ENCODE measurements at places on chromosomes 12 and 14.

DNA sequence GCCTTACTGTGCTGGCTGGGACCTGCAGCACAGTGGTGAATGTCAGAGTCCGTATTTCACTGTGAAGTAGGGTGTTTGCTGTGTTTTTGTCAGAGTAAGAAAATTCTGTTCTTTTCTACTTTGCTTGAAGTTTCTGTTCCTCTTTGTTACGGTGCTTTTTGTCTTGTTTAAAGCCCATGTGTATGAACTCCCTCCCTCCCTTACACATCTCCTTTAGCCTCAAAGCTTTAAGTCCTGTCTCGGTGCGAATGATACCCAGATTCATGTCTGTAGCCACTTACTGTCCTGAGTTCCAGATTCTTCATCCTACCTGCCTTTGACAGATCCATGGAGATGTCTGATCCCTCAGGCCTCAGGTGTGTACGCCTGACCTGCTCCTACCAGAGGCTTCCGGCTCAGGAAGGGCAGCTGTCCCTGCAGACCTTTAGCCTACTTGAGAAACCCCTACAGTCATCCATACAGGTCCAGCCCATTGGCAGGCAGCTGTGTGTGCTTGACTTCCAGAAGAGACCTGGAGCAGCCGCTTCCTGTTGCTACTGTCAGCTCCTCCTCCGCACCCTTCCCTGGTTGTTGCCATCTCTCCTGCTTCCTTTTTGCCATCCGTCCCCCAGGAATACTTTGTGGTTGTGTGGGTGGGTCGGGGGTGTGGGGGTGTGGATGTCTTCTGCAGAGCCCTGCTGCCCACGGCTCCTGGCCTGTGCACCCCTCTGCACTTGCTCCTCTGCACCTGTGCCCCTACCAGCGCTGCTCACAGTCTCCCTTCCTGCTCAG lies 72.9 kb downstream of the DDX51 start:
- DNase-seq = no peak

DNA sequence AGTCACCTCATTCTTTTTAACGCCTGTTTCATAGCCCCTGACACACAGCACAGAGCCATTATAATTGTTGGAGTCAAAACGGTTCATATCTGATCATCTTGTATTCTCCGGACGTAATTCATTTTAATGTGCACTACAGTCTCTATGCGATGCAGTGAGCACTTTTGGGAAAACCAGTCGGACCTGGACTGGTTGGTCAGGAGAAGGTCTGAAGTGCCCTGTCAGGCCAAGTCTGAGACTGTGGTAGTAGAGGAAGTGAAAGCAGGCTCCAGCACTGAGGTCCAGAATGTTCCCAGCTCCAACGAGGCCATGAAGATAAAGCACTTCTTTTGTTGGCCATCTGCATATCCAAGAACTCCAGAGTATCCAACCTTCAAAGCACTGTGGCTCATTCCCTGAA lies 117.1 kb upstream of the NCOR2 start:
- no peak for DNase-seq

DNA sequence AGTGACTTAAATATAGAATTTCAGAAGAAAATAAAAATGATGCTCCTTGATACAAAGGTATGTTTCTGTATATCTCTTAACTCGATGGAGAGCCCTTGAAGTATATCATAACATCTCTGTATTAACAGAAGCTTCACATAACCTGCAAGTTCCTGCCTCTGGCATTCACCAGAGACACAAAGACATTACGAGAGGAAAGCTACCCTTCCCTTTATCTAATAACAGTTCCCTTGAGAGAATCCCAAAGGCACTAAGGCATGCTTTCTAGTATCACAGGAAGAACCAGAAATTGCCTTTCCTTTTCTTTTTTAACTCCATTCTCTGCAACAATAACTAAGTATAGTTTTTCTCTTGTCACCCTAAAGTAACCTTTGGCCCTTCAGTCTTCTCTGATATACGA lies 164.5 kb downstream of the MGAT4C start:
- DNase-seq = no peak

DNA sequence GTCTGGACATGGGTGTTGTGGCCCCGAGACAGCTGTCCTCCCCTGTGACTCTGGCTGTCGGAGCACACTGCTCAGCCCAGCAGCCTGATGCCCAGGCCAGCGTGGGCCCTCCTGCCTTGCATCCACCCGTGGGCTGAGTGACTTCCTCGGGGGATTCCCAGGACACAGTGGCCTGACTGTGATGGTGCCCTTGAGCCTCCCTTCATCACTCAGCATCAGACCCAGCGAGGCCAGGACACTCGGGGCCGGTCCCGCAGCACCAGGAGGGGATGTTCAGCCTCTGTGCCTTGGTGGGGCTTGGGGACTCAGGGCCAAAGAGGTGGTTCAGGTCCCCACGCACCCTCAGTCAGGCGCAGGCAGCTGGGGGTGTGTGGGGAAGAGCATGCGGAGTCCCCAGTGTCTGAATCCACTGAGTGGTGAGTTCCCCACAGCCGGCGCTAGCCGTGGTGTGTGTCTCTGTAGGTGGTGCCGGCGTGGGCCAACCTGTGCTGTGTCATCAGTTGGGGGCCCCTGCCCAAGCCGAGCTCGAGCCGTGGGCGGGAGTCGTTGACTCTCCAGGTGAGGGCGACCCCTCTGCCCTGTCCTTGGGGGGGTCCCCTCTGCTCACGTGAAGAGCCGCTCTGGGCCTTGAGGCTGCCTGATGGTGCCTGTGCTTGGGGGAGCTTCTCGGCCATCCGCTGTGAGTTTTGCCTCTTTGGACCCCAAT lies 185.8 kb downstream of the ADGRD1 start:
- DNase-seq = no peak

GRCh38 chr12:76173756-76174155 lies 89.3 kb upstream of the NAP1L1 start:
- no peak for DNase-seq

GRCh38 chr14:54440476-54440872 lies 700 bp downstream of the CNIH1 start:
- DNase-seq = peak; percentile 43

DNA sequence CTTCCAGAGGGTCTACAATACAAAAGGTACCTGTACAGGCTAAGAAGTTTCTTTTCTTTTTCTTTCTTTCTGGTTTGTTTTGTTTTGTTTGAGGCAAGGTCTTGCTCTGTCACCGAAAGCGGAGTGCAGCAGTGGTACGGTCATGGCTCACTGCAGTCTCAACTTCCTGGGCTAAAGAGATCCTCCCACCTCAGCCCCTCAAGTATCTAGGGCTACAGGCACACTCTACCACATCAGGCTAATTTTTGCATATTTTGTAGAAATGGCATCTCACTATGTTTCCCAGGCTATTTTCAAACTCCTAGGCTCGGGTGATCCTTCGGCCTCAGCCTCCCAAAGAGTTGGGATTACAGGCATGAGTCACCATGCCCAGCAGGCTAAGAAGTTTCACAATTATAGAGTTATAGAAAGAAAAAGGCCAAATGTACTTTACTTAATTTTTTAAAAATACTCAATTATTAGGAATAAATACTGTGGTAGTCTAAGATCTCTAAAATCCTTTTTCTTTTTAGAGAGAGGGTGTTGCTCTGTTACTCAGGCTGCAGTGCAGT lies 3.0 kb upstream of the PIGH start:
- no peak for DNase-seq

GRCh38 chr14:101301011-101301410 lies 260.3 kb upstream of the DIO3 start:
- DNase-seq = no peak

DNA sequence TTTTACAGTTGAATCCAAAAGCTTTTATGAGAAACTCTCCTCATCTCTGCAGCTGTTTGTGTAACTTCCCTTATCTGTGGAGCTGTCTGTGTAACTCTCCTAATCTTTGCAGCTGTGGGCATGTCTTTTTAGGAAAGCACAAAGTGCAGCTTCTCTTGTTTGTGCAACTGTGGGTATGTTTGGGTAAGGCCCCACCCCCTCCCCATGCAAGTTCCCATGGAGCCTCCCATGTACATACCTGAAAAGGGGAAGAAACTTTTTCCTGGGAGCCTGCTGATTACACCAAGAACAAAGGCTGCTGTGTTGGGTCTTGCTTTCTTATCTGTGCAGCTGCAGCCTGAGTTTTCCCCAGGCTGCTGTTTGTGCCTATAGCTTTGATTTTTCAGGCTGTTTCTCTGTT lies 42.7 kb upstream of the CDKN3 start:
- DNase-seq = peak; percentile 89

DNA sequence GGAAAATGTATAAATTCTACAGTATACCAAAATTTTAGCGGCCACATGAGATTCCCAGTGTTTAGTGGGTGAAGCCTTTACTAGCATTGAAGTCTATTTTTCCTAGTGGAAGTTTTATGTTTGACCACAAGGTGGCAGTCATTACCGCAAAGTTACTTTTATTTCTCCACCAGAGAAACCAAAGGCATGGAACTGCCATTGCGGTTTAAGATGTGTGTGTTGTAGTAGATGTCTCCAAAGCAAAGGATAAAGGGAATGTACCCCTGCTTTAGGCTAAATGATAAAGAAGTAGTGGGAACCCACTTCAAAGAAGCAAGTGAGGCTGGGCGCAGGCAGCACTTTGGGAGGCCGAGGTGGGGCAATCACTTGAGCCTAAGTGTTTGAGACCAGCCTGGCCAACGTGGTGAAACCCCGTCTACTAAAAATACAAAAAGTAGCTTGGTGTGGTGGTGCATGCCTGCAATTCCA lies 140.5 kb downstream of the PRKCH start:
- peak; percentile 68 for DNase-seq

- DNase-seq = no peak
These were observed 169.3 kb downstream of the KTN1 start for GRCh38 chr14:55749201-55749812.

GRCh38 chr12:24562771-24563431 lies 386.0 kb downstream of the BCAT1 start:
- peak; percentile 24 for DNase-seq

GRCh38 chr14:39158222-39158858 lies 11.8 kb downstream of the TRAPPC6B start:
- DNase-seq = no peak

- no peak for DNase-seq
These were observed 120.7 kb upstream of the PTPRB start for GRCh38 chr12:70757830-70758493.

- DNase-seq = no peak
These were observed 53.2 kb downstream of the GALNT16 start for GRCh38 chr14:69313176-69313575.

GRCh38 chr12:124477107-124477915 lies 90.1 kb downstream of the NCOR2 start:
- no peak for DNase-seq

GRCh38 chr14:105116451-105117256 lies 51.4 kb upstream of the GPR132 start:
- no peak for DNase-seq

DNA sequence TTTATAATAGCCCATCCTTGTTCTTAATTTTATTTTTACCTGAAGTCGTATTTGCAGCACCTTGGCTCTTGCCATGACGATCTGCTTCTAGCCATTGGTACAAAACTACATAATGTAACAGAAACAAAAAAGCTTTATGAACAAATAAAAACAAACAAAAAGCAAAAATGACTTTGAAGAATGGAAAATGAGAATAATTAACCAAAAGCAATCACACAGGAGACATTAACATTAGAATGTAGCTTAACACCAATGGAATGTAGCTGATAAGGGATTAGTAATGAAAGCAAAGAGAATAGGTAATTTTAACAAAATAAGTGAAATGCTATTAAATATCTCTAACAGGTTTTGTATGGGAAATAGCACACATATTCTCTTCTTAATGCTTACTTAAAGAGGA lies 91.4 kb downstream of the DENND5B start:
- DNase-seq = no peak

GRCh38 chr12:9667403-9668160 lies 1.9 kb upstream of the CLEC2D start:
- no peak for DNase-seq

DNA sequence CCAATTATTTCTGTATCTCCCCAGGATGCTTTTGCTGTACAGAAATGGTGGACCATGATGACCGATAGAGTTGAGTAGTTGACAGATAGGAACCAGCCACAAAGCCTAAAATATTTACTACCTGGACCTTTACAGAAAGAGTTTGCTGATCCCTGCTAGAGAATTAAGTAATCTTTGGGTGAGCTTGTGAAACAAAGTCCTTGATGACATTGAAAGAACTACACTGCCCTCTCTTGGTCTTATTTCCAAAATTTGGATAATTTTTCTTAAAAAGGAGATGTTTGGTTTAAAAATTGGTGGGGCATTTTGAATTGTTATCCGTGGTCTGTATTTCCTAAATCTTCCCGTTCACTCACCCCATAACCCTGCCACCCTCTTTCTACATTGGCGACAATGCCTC lies 13.7 kb upstream of the TCTN1 start:
- peak; percentile 75 for DNase-seq

DNA sequence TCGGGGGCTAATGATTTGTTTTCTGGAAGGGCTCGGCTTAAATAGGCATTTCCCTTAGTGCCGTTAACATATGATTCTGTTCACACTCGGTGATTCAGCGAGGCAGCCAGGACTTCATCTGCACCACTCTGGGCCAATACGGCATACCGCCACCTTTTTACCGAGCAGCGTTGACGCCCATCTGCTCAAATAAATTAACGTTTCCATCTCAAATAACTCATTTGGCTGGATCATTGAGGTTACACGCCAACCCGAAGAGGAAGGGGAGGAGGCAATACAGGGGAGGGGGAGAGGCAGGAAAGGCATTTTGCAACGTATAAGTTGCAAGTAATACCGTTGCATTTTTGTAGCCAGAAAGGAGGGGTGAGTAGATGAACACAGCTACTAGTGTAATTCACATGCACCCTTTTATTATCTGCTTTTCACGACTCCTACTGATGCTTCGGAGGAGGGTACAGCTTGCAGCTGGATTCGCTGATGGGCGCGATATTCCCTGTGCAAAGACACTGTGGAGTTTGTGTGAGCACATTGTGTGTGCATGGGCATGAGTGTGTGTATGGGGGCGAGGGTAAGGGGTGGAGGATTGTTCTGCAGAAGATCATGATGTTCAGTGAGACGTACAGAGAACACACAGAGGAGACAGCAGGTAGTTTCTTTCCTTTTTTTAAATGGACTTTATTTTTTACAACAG lies 45.9 kb downstream of the MAP1LC3B2 start:
- DNase-seq = no peak

DNA sequence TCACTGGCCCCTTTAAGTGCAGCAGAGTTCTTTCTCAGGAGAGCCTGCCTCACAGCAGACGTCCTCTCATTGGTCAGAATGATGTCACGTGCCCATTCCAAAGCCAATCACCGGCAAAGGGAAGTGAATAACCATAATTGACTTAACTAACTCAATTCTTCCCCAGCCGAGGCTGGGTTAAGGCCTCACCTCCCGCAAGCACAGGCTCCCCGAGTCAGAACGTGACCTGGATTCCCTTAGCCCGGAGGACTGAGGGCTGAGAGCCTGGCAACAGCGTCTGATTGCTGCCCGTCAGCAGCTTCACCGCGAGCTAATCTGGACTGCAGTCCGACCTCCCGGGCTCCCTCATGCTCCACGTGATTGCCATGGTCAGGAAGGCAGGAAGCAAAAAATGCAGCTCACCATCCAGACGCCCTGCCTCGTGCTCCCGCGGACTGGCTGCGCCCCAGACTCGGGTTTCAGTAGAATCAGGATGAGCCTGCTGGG lies 92.1 kb upstream of the FZD10 start:
- DNase-seq = no peak

- DNase-seq = no peak
These were observed 131.2 kb downstream of the PPM1H start for GRCh38 chr12:62803756-62804155.

GRCh38 chr14:100256339-100256895 lies 17.5 kb downstream of the YY1 start:
- no peak for DNase-seq

Measured in Kasumi-1 (cell line).